Muscle of leg (tissue), 16 donors: ENCODE measurements at places on chromosomes 3 and 15. TPM values are rescaled to one million over a fixed set of nuclear protein-coding genes. Genes with fewer than 3 reads are reported as not detected.
A peak's percentile ranks its signal among the peaks of the same experiment; 100 is the strongest.

Gene VEPH1
- total RNA-seq: 1.2 TPM

Gene TRIP4
- 15.8 TPM for total RNA-seq

Gene TAGLN3
- 3.5 TPM for total RNA-seq

DNA sequence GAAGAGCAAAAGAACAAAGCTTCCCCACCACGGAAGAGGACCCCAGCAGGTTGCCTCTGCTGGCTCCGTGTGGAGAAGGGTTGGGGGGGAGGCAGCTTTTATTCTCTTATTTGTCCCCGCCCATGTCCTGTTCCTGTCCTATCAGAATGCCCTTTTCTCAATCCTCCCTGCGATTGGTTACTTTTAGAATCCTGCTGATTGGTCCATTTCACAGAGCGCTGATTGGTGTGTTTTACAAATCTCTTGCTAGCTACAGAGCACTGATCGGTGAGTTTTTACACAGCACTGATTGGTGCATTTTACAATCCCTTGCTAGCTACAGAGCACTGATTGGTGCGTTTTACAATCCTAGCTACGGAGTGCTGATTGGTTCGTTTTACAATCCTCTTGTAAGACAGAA, 100.6 kb upstream of the KLF13 start:
- H3K27me3 ChIP-seq: peaks cover 26% of the 10 kb centered on the region
- peaks cover 22% of the 10 kb centered on the region for H3K4me1 ChIP-seq
- no peak for DNase-seq
- no peaks in the 10 kb centered on the region for H3K36me3 ChIP-seq

GRCh38 chr3:42855547-42856380, 19.9 kb downstream of the CYP8B1 start:
- H3K4me1 ChIP-seq: peaks cover 14% of the 10 kb centered on the region
- peaks cover 2% of the 10 kb centered on the region for H3K27me3 ChIP-seq
- no peak overlapping the region for H3K27ac ChIP-seq
- DNase-seq: no peak
- no peaks in the 10 kb centered on the region for H3K36me3 ChIP-seq

DNA sequence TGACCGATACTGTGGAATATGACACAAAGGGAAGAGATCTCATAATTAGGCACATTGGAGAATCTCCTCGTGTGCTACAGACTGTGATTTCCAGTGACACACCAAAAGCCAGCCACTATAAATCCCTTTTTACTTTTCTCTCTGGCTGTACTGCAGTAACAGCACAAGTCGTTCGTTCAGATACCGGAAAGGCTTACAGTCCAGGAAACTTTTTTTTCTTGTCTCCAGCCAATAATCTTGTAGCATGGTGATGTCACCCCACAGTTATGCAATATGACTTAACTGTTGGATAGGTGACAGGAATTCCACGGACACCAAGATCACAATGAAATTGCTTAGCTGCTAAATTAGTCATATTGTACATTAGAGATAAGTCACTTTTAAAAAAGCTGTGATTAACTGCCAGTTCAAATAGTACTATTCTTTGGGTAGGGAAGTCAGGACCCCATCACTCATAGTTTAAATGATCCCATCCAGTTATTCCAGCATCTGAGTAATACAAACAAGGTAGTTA, 36.3 kb upstream of the TSC22D2 start:
- H3K4me1 ChIP-seq: peaks cover 18% of the 10 kb centered on the region
- H3K36me3 ChIP-seq: no peaks in the 10 kb centered on the region
- no peaks in the 10 kb centered on the region for H3K27me3 ChIP-seq
- H3K27ac ChIP-seq: peak overlapping the region; percentile 96
- H3K4me3 ChIP-seq: peak overlapping the region; percentile 20

Gene LRRK1
- 4.5 TPM for total RNA-seq

- no peaks in the 10 kb centered on the region for H3K4me1 ChIP-seq
- H3K27me3 ChIP-seq: no peaks in the 10 kb centered on the region
- H3K36me3 ChIP-seq: no peaks in the 10 kb centered on the region
These were observed 443.0 kb upstream of the ADAMTS9 start for GRCh38 chr3:65130782-65131181.

Gene GOLGA8A
- 35.2 TPM for total RNA-seq

DNA sequence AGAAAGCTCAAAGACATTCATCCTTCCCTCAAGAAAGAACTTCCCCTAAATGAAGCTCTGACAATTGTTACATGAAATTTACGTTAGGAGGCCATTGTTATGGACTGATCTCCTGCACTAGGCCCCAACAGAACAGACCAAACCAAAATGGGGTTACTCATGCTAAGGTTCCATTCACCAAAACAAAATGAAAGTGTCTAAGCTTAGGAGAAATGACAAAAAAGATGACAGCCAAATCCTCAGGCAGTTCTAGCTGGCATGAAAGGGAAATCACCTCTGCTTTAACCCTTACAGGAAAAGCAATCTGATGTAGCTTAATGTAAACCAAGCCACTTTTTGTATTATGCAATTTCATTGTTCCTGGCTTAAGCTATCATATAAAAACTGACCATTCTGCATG, 271.2 kb downstream of the MAGI1 start:
- no peak for DNase-seq
- H3K27me3 ChIP-seq: no peaks in the 10 kb centered on the region
- no peaks in the 10 kb centered on the region for H3K36me3 ChIP-seq

Gene FSIP1
- total RNA-seq: 0.53 TPM

GRCh38 chr3:158095814-158096704, 10.2 kb downstream of the SHOX2 start:
- no peak overlapping the region for H3K4me3 ChIP-seq
- peaks cover 21% of the 10 kb centered on the region for H3K4me1 ChIP-seq
- H3K36me3 ChIP-seq: peaks cover 13% of the 10 kb centered on the region
- peak overlapping the region; percentile 68 for H3K27ac ChIP-seq

- H3K27ac ChIP-seq: no peak overlapping the region
- H3K36me3 ChIP-seq: no peaks in the 10 kb centered on the region
- no peak overlapping the region for H3K4me3 ChIP-seq
- no peaks in the 10 kb centered on the region for H3K27me3 ChIP-seq
- H3K4me1 ChIP-seq: no peaks in the 10 kb centered on the region
These were observed 5.7 kb upstream of the GAP43 start for GRCh38 chr3:115617591-115617990.

- DNase-seq: no peak
- H3K27ac ChIP-seq: no peak overlapping the region
- H3K4me1 ChIP-seq: no peaks in the 10 kb centered on the region
- H3K36me3 ChIP-seq: peaks cover 5% of the 10 kb centered on the region
These were observed 116.3 kb downstream of the VPS13C start for GRCh38 chr15:61943992-61944391.

Gene ABI3BP
- total RNA-seq: 189 TPM

DNA sequence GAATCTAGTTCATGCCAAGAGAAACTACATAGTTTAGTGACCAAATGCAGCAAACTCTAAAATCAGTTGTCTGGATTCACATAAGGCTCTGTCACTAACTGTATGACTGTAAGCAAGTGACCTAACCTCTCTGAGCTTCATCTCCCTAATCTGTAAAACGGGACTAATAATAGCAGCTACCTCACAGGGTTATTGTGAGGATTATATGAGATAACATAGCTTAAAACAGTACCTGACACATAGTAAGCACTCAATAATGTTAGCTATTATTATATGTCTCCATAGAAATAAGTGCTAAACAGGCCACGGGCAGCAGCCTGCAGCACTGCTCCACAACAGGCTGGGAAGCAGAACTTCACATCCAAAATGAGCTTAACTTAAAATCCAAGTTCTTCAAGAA, 30.2 kb downstream of the NPTN start:
- H3K4me3 ChIP-seq: no peak overlapping the region
- no peaks in the 10 kb centered on the region for H3K27me3 ChIP-seq
- no peak for DNase-seq
- peak overlapping the region; percentile 90 for H3K27ac ChIP-seq

DNA sequence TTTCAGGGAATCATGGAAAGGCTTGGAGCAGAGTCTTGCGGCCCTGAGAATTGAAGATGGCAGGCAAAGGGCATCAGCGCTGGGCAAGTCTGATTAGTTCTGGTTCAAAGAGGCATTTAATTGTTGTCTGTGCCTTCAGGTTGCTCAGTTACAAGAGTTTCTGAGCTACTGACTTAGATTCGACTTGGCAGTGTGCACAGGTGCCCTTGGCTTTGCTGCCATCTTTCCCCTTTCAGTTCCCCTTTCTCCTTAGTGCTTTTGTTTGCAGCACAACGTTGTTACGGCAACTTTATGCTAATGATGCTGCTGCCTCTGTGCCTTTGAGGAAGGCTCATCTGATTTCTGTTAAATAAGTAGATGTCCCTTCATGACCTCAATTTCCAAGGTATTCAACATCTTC, 12.5 kb downstream of the P2RY14 start:
- no peaks in the 10 kb centered on the region for H3K36me3 ChIP-seq
- peak; percentile 83 for DNase-seq
- H3K27ac ChIP-seq: no peak overlapping the region
- H3K4me3 ChIP-seq: no peak overlapping the region
- no peaks in the 10 kb centered on the region for H3K27me3 ChIP-seq

DNA sequence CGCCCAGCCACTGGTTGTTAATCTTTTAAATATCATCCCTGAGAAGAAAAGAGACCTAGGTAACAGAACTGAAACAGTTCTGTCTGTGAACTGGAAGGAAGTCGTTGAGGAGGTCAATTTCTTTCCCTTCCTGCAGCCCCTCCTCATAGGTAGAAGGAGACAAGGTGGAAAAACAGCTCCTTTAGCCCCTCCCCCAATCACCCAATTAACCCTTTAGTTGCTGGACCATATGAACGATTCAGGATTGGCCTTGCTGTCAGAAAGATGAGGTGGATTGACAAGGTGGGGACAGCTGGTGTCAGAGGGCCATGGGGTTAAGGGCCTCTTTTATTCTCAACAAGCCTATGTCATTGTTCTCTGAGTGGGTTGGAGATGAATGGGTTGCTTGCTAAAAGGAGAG, 36.0 kb upstream of the ZNF445 start:
- peaks cover 9% of the 10 kb centered on the region for H3K4me1 ChIP-seq
- DNase-seq: no peak
- H3K4me3 ChIP-seq: no peak overlapping the region
- H3K27ac ChIP-seq: no peak overlapping the region
- no peaks in the 10 kb centered on the region for H3K36me3 ChIP-seq

Gene PLSCR2
- not detected for total RNA-seq

DNA sequence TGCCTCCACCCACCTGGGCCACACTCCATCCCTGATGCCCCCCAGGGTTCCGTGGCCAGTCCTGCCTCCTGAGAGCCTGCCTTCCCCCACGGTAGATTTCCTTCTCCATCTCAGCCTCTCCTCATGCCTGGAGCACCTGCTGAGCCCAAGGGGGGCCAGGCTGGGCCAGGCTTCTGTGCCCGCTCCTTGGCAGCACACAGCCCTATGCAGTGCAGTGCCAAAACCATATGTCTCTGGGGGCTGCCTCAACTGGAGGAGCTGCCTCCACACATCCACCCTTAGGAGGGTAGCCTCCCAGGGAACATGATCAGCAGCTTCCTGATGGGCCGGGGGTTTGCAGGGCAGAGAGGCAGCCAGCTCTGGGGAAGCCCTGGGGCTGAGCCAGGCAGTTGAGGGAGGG, 24.6 kb upstream of the GATA2 start:
- H3K27me3 ChIP-seq: peaks cover 29% of the 10 kb centered on the region
- no peak overlapping the region for H3K4me3 ChIP-seq
- DNase-seq: no peak
- H3K36me3 ChIP-seq: no peaks in the 10 kb centered on the region
- H3K4me1 ChIP-seq: no peaks in the 10 kb centered on the region
- no peak overlapping the region for H3K27ac ChIP-seq

Gene AADAC
- 0.35 TPM for total RNA-seq

DNA sequence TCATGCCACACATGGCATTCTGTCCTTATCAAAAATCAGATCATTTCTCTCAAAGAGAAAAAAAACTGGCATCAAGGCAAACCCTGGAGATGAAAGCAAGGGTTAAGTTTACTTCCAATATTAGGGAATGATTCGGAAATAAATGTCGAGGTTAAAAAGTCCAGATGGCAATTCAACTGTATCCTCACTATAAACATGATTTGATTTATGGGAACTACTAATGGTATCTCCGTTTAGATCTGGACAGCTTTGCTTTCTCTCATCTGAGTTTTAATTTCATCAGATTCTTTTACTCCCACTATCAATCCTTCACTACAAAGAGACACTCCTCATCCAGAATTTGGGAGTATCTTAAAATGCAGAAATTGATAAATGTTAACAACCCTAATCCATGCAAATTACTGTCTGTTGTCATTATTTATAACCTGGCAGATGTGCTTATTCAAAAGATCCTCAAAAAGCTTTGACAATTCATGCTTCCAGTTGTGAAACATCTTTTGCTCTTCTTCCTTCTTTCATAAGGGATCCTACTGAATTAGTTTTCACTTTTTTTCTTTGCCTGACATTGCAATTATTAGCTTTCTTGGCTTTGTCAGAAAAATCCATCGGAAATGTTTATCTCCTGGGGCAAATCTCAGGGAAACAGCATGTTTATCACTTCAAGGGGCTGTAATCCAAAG, 903.2 kb downstream of the MCTP2 start:
- H3K4me3 ChIP-seq: no peak overlapping the region
- H3K4me1 ChIP-seq: peaks cover 2% of the 10 kb centered on the region
- no peaks in the 10 kb centered on the region for H3K27me3 ChIP-seq
- no peaks in the 10 kb centered on the region for H3K36me3 ChIP-seq

- no peak for DNase-seq
- no peaks in the 10 kb centered on the region for H3K27me3 ChIP-seq
- H3K36me3 ChIP-seq: no peaks in the 10 kb centered on the region
- no peak overlapping the region for H3K4me3 ChIP-seq
- peaks cover 3% of the 10 kb centered on the region for H3K4me1 ChIP-seq
These were observed 231.9 kb downstream of the DTWD1 start for GRCh38 chr15:49852756-49853155.

Gene ADIPOQ
- total RNA-seq: not detected

Gene ITPKA
- total RNA-seq: 0.35 TPM

GRCh38 chr15:52180196-52180835, 10.9 kb downstream of the GNB5 start:
- H3K4me3 ChIP-seq: peak overlapping the region; percentile 67
- peaks cover 22% of the 10 kb centered on the region for H3K27me3 ChIP-seq
- peak overlapping the region; percentile 59 for H3K27ac ChIP-seq
- H3K36me3 ChIP-seq: no peaks in the 10 kb centered on the region

DNA sequence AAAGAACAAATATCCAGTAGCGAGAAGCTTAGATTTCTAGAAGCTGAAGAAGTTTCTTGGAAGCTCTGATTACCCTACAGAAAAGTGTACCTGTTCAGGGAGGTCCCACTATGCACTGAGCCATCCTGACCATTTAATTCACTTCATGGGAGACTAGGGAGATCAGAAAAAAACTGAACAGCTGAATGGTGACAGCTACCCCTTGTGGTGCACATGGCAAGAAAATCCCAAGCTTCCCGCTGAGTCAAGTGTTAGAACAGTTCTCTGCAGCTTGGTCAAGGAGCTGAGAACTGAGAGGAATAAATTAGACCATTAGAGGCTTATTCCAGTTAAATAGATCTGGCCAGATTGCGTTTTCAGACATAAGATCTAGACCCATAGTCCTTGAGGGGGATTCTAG, 197.2 kb upstream of the VEPH1 start:
- no peak overlapping the region for H3K27ac ChIP-seq
- DNase-seq: no peak
- no peaks in the 10 kb centered on the region for H3K36me3 ChIP-seq

Gene P2RY14
- 1.5 TPM for total RNA-seq

Gene GOLGA6L7
- not detected for total RNA-seq

GRCh38 chr3:32510075-32510724, 7.5 kb upstream of the CMTM6 start:
- no peak overlapping the region for H3K4me3 ChIP-seq
- H3K36me3 ChIP-seq: no peaks in the 10 kb centered on the region
- no peaks in the 10 kb centered on the region for H3K4me1 ChIP-seq
- H3K27ac ChIP-seq: no peak overlapping the region
- H3K27me3 ChIP-seq: no peaks in the 10 kb centered on the region

Gene RUBCN
- total RNA-seq: 6.8 TPM

Gene SV2B
- 3.1 TPM for total RNA-seq

- no peaks in the 10 kb centered on the region for H3K36me3 ChIP-seq
- DNase-seq: peak; percentile 37
- H3K4me1 ChIP-seq: peaks cover 13% of the 10 kb centered on the region
- H3K4me3 ChIP-seq: no peak overlapping the region
- no peak overlapping the region for H3K27ac ChIP-seq
- no peaks in the 10 kb centered on the region for H3K27me3 ChIP-seq
These were observed 219.9 kb downstream of the NLGN1 start for GRCh38 chr3:173617490-173617889.
